Stimulated activated CD8-positive, alpha-beta memory T cell treated with anti-CD3 and anti-CD28 coated beads, Interleukin-4, amount 100 ng/mL, for 1 hour (primary cell): ENCODE measurements at places on chromosomes 2 and 18.

DNA sequence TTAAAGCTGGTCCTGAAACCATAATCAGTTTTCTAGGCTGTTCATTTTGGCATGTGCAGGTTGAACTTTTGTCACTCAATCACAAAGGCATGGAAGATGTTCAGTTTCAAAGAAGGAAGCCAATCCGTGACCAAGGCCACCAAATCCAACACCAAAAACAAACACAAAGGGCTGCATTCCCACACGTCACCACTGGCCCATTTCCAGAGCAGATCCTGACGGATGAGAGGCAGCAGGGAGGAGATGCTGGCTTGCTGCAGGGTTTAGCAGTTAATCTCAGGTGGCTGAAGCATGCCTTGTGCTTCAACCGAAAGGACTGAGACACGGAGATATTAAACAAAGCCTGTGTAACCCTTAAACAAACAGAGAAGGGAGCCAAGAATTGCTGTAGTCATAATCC lies 191.9 kb upstream of the CTAGE1 start:
- DNase-seq, result no peak

GRCh38 chr2:109139865-109140396 lies 10.9 kb downstream of the SH3RF3 start:
- DNase-seq, result no peak

DNA sequence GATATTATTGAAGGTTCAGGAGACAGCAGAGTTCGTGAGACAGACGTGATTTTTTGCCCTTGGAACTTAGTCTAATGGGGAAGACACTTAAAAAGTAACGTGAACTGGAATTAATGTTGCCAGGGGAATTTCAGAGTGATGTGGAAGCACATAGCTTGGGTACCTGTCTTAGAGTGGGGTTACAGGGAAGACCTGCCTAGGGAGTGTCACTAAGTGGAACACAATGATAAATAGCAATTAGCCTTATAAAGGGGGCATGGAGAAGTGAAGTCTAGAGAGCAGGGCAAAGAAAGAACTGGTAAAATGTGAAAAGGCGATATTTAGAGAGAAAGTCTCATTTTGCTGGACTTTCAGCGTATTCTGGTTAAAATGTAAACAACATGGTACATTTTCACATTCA lies 306.0 kb upstream of the TCF4 start:
- DNase-seq, result no peak

GRCh38 chr18:76620321-76621170 lies 125.5 kb upstream of the ZNF516 start:
- DNase-seq, result no peak

- DNase-seq, result no peak
Measured at GRCh38 chr2:220157312-220157711, 529.9 kb downstream of the SLC4A3 start.

GRCh38 chr2:82675186-82675585 lies 1783.9 kb downstream of the SUCLG1 start:
- no peak for DNase-seq

GRCh38 chr18:72201032-72201431 lies 343.1 kb downstream of the CBLN2 start:
- no peak for DNase-seq

GRCh38 chr2:149625671-149626070 lies 38.1 kb upstream of the MMADHC start:
- no peak for DNase-seq

DNA sequence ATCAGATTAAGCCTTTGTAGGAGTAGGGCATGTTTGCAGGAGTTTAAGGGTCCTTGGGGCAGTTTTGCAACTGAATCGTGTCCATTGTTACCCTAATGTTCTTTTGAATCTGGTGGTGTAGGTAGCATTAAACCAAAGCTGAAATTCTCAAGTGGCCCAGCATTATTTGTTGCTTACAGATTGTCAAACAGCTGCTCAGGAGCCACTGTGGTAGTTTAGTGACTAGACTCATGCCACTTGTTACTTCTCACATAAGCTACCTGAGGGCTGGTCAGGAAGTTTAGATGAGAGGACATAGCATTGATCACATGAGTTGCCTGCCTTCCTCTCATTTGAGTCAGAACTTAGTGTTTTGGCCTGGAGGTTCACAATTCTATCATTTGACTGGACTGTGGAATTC lies 157.6 kb downstream of the HAUS1 start:
- no peak for DNase-seq

GRCh38 chr18:2518473-2518872 lies 52.8 kb downstream of the METTL4 start:
- no peak for DNase-seq

DNA sequence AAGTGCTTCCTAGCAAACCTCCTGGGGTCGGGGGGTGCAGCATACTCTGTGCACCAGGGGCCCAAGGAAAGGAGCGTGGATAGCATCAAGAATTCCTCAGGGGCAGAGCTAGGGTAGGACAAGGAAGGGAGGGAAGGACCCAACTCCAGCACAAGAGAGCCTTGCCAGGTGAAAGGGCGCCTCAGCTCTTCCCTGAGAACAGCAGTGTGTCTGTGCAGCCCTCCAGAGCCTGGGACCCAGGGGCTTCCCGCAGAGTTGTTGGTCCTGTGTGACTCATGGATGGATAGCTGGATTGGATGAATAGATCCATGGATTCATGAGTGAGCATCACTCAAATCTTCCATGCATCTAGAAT lies 175.4 kb downstream of the SMAD2 start:
- DNase-seq, result no peak

- no peak for DNase-seq
Measured at GRCh38 chr2:222982010-222982908, 69.7 kb upstream of the KCNE4 start.

DNA sequence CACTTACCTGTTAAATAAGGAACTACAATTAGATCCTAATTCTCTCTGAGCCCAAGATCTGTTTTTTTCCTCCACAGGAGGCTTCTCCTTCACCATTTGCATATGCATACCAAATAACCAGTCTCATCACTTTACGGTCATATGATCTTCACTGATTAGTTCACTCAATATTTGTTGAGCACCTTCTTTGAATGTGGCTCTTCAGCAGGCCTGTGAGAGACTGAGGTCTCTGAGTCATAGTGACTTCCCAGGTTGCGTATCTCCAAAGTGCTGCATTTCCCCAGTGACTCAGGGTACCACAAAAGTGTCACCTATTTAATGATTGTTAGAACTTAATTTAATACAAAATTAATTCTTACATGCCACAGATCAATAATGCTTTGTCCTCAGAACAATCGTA lies 108.8 kb upstream of the TRIB2 start:
- DNase-seq, result no peak

DNA sequence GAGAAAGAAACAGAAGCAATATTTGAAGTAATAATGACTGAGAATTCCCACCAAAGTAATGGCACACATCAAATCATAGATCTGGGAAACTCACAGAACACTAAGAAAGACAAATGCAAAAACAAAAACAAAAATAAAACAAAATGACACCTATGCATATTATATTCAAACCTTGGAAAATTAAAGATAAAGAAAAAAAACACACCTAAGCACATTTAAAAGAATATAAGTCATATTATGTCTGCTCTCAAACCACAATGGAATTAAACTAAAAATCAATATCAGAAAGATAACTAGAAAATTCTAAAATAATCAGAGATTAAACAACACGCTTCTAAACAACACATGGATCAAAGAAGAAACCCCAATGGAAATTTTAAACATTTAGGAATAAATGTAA lies 59.7 kb upstream of the GALNT5 start:
- no peak for DNase-seq

DNA sequence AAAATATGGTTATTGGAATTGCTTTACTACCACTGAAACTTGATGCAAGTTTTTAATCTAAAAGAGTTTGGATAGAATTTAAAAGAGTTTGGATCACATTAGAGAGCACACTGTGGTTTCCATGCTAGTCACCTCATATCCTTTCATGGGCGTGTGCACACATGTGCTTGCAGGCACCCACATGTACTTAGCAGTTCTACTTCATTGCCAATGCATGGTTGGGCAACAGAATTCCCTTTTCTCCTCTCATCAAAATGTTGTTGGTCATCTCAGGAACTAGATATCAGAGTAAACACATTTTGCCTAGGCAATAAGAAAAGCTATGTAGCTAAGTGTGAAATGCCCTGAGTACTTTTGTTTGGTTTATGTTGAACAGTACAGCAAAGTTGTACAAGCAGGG lies 254.1 kb upstream of the RASGRP3 start:
- DNase-seq, result no peak

DNA sequence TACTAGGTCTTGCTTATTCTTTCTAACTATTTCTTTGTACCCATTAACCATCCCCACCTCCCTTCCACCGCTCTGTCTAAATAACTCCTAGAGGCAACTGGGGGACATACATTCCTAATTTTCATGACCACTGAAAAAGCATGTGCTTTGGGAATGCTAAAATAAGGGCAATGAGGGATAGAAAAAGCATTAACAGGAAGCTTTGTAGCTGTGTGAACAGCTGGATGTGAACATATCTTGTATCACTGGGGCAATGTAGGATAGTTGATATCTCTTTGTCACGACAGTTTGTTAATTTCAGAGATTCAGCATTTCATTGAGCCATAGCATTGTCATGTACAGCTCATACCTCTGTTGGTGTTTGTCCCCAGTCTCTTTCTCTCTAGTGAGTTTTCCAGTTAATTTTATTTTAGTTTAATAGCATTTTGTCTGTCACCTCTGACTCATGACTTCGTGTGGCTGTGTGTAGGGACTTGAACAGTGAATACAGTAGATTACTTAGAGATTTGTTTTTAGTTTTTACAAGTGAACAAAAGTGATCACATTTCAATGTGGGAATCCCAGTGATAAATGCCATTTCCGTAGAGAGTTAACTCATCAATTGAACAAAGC lies 230.3 kb upstream of the NRP2 start:
- no peak for DNase-seq

GRCh38 chr2:191935247-191935646 lies 88.4 kb upstream of the CAVIN2 start:
- DNase-seq, result no peak

GRCh38 chr2:10477443-10478297 lies 29.5 kb upstream of the ODC1 start:
- DNase-seq, result no peak
